AG04450 (cell line): ENCODE measurements at places on chromosomes 5 and 9.

GRCh38 chr5:134124289-134125038 lies 10.0 kb downstream of the TCF7 start:
- DNase-seq, result no peak

GRCh38 chr5:100409660-100410151 lies 125.5 kb upstream of the FAM174A start:
- no peak for DNase-seq

DNA sequence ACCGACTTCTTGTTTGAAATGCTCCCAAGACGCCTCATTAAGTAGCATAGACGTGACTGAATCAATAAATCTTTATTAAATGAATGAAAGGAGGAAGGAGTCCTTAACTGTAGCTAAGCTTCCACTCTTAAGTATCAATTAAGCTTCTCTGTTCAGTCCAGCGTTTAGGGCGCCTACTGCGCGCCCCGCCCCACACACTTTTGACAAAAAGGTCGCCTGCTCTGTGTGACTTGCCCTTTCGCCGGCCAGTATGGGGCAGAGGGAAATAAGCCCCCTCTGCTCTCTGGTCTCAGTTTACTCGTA lies 662 bp upstream of the DOLPP1 start:
- no peak for DNase-seq

DNA sequence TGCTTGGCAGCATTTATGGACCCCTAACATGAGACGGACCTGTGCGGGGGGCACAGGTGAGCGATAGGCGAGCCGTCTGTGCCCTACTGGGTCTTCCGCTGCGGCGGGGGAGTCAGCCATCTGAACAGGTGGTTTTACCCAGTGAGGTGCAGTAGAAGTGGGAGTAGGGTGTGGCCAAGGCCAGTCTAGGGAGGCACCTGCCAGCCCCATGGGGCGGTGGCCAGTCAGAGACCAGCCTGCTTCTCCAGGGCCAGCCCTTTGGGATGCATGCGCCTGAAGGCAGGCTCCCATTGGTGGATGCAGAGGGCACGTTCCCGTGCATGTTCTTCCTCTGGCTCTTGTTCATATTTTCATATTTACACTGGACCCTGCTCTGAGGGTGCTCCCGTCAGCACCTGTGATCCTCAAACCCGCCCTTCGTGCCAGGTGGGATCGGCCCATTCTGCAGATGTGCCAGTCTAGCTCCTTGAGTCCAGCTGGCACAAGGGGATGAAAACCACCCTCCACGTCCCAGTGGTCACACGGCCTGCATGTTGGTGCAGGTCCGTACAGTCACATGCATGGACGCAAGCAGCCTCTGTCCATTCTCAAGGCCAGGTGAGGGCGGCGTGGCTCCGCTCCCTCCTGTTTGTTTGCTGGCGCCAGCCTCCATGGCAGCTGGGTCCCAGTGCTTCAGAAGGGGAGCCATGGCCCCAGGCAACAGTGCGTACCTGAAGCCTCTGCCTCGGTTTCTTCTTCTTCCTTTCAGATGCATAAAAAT lies 9.0 kb downstream of the COL5A1 start:
- no peak for DNase-seq

GRCh38 chr5:77151501-77151900 lies 59.0 kb upstream of the PDE8B start:
- no peak for DNase-seq

DNA sequence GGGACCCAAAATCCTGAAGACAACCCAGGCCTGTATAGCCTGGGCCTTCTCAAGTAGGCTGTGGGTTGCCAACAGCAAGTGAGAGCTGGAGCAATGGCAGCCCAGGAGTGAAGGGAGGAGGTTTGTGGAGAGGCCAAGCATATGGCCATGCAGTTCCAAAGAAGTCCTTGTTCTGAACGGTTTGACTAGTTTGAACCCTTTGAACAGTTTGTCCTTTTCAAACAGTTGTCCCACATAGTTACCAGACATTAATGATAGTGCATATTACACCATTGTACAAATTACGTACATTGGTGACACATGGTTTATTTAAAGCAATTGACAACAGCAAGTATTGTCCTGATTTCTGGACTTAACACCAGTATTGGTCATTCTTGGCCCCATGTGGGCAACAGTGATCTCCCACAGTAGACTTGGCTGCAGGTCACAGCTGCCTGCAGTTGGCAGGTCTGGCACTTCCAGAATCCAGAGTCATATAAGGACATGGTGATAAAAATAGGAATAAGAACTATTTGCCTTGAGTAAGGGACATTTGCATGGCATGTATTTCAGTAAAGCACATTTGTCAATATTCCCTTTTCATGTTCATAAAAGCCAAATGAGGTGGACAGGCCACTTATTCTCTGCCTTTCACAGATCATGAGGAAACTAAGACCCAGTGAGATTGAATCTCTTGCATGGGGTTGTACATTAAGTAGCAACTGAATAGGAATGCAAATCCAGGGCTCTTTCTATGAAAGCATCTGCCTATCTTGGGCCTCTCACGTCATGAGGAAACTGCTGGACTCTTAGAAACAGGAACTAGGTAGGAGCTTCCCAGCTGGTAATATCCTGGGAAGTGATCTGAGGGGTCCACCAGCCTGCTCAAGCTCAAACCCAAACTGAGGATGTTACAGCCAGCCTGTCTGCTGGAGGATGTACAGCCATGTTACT lies 30.3 kb downstream of the SLC25A48 start:
- DNase-seq, result no peak

GRCh38 chr5:135051399-135051798 lies 17.4 kb upstream of the PITX1 start:
- no peak for DNase-seq

DNA sequence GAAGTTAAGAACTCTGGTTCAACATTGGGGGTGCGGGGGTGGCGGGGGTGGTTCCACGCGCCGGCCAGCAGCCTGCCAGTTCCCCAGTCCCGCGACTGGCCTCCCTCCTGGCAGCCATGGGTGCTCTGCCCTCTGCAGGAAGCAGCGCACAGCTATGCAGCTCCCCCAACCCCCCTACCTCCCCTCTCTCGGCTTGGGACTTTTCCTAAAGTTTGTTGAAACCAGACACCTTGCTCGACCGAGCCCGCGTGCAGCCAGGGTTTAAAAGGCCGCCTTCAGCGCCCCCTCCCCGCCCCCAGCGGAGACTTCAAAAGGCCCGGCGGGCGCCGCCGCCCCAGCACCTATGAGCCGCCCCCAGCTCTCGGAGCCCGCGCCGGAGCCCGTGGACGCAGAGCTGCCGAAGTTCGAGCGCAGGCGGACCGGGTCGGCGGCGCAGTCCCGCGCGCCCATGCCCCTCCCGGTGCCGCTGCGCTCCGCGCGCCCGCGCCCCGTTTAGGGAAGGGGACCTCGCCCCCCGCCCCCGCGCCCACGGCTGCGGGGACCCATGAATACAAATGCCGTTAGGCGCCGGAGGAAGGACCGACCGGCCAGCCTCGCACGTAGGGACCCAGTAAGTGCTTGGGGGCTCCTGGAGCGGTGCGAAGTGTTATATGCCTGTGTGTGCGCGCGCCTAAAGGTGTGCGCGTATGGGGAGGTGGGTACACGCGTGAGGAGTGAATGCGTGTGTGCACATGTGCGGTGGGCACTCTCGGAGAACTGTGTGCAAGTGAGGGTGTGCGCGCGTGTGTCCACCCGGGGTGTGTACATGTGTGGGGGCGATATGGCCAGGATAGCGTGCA lies 1.4 kb upstream of the COL27A1 start:
- DNase-seq, result no peak

- no peak for DNase-seq
Observed at GRCh38 chr5:161256957-161257356, 289.6 kb downstream of the GABRB2 start.

- no peak for DNase-seq
Observed at GRCh38 chr9:86062845-86063693, 36.3 kb downstream of the GOLM1 start.

GRCh38 chr9:68746525-68746924 lies 41.5 kb downstream of the PIP5K1B start:
- no peak for DNase-seq
